ENCODE measurements at places on chromosomes 2 and 18.
A peak's percentile ranks its signal among the peaks of the same experiment; 100 is the strongest.

GRCh38 chr2:70085711-70086277 lies 1.5 kb upstream of the PCBP1 start:
- DNase-seq = no peak

DNA sequence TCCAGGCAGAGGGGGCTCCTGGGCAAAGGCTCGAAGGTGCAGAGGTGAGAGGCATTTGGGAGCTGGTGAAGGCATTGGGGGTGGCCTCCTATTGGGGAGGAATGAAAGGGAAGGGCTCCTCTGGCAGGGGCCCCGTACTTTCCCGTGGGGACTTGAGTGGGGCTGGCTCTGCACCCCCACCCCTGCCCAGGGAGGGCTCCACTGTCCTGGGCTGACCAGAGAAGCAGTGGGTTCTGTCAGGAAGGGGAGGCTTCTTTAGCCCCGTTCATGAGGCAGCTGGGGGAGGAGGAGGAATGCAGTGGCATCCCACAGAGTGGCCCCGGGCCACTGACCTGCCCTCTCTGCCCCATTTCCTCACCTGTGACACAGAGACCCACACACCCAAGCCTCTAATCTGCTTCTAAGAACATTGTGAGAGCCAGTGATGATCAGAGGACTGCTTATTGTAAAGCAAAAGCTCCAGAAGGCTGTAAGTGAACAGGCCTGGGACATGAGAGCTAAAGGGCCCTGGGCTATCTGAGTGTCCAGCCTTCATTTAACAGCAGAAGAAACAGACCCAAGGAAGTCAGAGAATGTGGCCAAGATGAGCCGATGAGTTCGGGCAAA lies 38.6 kb upstream of the GPAT2 start:
- no peak for DNase-seq

- no peak for DNase-seq
Observed at GRCh38 chr2:98157557-98157956, 70.6 kb downstream of the VWA3B start.

DNA sequence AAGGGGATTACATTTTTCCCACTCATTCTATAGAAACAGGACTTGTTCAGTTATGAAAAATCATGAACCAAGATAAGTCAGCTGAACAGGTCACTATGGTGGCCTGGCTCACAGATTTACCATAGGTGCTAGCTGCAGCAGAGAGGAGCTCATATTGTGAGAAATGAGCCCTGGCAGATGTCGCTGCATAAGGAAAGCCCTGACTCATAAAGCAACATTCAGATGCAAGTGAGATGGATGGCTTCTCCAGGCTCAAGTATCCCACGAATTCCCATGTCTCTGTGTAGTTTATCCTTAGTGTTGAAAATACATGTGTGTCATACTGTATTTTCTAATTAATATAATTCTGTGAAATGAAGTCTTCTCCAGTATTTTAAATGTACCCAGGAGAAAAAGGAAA lies 115.0 kb upstream of the LHCGR start:
- no peak for DNase-seq

DNA sequence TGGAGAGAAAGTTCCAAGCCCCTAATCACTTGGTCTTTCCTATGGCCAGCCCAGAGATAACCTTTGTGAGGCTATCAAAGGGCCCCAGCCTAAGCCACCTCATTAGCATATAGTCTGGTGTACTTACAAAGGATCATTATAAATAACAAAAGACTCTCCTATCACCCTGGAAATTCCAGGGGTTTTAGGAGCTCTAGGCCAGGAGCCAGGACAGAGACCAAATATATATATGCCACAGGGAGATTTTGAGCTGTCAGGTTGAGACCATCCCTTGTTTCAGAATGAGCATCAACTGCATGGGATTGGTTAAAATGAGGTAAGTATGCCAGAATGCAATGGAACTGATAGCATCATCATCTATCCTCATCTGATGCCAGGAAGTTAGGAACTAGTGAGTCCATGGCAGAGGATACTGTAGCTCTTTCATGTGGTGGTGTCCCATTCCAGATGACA lies 32.1 kb upstream of the CHRNA1 start:
- DNase-seq = no peak

- no peak for DNase-seq
Observed at GRCh38 chr2:241894681-241895426, 25.3 kb downstream of the RTP5 start.

DNA sequence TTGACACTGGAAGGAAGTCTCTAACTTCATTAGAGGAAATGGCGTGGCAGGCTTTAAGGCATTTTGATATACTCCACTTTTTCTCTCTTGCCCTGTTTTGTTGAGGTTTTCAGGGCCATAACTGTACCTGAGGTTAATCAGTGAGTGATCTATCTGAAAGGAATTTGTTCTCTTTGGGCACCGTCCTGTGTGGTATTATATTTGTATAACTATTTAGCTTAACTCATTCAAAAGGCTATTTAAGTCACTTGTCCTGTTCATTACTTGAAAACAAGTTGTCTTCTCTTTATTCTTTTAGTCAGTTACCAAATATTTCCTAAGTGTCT lies 180.4 kb downstream of the NEDD4L start:
- DNase-seq = no peak

DNA sequence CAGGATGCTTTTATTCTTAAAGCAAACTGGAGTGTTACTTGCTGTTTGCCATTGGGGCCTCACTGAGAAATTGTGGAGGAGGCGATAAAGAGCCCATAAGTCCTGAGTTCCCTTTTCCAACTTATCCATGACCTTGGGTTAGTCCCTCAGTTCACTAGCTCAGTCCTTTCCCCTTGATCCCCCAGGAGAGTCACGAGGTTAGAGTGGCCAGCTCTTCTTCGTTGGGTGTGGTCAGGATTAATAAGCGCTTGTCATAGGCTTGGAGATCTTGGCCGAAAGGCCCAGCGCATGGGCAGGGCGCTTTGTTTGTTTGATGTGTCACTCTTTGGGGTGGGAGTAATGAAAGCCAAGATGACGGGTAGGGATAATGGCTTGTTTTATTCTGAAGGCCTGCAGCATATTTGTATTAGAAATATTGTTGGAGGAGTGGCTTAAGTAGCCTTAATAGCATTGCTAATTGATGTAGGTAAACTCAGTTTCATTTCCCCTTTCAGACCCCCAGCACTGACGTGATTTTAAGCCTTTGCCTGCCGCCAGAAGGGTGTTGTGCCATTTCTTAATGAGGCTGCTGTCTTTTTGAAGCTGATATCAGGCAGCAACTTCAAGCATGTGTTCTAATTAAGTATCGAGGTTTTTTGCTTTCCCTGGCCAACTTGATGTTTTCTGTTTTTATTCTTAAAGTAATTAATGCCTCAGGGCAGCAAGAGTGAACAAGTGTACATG lies 15.7 kb downstream of the GRHL1 start:
- no peak for DNase-seq

DNA sequence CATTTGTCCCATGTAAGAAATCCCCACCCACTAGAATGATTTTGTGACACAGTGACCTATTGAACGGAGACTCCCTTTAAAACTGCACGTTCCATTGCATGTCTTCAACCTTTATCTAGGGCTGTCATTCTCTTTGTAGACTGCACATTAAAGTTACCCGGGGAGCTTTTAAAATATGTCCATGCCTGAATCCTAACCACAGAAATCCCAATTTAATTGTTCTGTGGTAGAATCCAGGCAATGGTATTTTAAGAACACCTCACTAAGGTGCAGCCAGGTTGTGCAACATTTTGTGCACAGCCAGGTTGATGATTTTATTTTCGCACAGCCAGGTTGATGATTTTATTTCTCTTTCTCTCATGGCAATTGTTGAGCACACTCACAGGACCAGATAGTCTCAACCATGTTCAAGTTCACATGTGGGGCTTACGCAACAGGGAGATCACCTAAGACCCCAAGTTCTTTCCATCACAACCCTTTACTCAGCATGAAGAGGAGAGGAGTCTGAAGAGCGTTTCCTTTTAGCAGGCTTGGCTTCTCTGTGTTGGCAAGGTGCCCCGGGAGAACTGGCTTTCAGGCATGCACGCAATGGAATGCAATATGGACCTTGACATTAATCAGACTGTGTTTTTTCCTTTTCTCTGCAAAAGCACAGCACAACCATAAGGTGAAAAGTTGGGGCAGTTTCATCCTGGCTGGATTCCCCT lies 467.3 kb upstream of the ETAA1 start:
- DNase-seq = peak; percentile 6

- peak; percentile 3 for DNase-seq
Observed at GRCh38 chr2:233643128-233643527, 6.9 kb downstream of the UGT1A10 start.

- DNase-seq = no peak
Observed at GRCh38 chr2:160367887-160368286, 125.7 kb downstream of the RBMS1 start.

DNA sequence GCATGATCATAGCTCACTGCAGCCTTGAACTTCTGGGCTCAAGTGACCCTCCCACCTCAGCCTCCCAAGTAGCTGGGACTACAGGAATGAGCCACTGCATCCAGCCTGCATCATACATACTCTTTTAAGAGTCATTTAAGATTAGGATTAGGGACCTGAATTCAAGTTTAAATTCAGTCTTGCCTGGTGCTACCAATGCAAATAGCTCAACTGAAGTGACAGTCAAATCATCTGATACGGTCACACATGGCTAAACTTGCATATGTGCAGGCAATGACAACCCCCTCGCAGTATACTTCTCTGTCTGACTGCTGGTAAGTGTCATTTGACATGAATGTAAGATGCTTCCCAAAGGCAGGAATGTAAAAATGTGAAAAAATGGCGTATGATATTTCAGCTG lies 31.8 kb upstream of the TMEM131 start:
- no peak for DNase-seq

DNA sequence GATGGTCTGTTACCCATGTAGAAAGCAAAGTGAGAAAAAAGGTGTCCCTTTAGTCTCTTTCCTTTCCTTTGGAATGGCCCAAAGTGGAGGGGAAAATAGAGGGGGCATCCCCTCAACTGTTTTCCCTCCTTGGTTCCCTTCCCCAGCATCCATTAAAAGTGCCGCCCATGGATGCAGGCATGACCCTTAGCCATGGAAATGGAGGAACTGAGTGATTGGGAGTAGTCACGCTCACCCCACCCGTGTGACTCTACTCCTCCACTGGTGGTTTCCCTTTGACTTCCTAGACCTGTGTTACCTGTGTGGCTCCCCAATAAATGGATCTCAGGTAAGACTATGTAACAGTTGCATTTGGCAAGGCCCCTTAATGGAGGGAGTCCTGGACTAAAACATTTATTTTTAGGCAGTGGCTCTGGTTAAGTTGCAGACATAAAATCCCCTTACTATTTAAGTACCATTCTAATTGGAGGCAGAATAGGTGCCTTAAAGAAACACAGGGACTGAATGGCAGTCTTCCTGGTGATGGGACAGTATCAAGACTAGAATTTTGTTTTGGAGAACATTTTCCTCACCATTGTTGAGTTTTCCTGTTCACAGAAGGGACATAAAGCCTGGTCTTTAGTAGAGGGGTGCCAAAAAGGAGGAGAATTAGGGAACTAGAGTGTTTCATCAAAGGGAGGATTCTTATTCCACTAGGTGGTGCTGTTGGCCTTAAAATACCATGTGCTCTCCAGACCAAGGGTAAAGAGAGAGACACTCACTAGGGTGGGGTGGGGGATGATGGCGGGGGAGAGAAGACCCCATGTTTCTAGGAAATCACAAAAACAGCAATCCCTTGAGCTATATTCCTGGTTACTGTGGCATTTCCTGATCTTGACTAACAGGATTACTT lies 25.7 kb upstream of the PLA2R1 start:
- DNase-seq = peak; percentile 43

GRCh38 chr2:102736110-102736409 lies 25.8 kb upstream of the TMEM182 start:
- no peak for DNase-seq

GRCh38 chr2:112698834-112699515 lies 21.8 kb upstream of the NT5DC4 start:
- DNase-seq = no peak

DNA sequence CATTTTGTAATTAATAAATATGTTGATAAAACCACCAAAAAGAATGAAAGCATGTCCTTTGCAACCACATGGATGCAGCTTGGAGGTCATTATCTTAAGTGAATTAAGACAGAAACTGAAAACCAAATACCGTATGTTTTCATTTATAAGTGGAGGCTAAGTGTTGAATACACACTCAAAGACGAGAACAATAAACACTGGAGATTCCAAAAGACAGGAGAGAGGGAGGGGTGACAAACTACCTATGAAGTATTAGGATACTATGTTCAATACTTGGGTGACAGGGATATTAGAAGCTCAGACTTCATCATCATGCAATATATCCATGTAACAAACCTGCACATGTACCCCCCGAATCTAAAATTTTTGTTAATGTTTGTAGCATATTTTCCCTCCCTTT lies 7.0 kb downstream of the ERLEC1 start:
- no peak for DNase-seq

GRCh38 chr2:98488252-98488651 lies 43.6 kb downstream of the INPP4A start:
- DNase-seq = no peak

Data from SK-N-DZ (cell line).